Activated naive CD4-positive, alpha-beta T cell treated with anti-CD3 and anti-CD28 coated beads, Interleukin-2, amount 50 U/mL, for 16 hours (primary cell): ENCODE measurements at places on chromosomes 11 and 22.

GRCh38 chr11:126344141-126345080 lies 11.1 kb upstream of the ST3GAL4 start:
- no peak for DNase-seq

DNA sequence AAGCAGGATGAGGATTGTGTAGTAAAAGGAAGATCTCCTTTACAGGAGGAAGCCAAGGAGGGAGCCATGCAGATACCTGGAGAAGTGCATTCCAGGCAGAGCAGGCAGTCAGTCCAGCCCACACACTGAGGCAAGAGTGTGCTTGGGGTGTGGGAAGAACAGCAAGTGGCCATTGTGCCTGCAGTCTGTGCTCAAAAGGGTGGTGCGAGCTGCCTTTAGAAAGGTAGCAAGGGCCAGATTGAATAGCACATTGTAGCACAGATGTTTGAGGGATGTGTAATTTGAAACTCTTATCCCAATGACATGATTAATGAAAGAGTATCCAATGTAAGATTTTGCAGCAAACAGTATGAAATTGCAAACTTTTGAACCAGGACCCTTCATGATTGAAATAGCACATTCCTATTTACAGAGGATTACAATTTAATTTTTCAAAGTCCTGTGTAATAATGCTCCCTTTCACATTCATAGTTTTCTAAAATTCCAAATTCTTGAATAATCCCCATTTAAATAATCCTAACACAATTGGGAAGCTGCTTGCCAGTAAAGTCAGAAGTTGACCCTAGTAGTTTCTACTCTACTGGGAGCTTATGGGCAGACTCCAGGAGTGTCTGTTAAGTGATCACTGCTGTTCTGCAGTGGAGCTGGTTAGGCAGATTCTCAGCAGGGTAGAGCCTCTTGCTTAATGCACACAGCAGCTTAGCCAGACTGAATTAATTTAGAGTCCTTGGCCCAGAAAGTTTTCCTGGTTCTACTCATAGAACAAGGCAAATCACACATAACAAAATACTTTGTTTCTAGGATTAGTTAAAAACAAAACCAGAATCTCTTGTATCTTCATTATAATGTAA lies 78.1 kb downstream of the CYB5R2 start:
- DNase-seq, result no peak

- no peak for DNase-seq
These were observed 103.5 kb downstream of the WNT11 start for GRCh38 chr11:76102802-76103201.

GRCh38 chr11:133924661-133925060 lies 32.1 kb downstream of the IGSF9B start:
- no peak for DNase-seq

GRCh38 chr11:117876341-117877119 lies at the start of gene FXYD6:
TSS of gene FXYD6 (minus strand) at chr11:117876658. CDS start at chr11:117842776, 33,882 bp downstream.
- no peak for DNase-seq

DNA sequence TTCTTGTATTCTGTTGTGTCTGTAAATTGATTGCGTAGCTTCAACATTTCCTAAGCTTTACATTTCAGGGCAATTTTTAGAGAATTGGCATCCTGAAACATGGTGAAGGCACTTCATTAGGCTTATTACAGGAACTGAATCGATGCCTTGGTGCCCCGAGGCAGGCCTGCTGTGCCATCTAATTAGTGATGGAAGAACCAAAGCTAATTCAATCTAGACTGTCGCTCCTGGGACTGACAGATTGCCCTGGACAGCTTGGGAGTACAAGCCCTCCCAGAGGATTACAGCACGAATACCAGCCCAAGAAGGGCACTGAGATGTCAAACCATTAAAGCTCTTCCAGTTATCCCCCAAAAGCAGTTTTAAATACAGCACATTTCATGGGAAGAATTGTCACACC lies 243.2 kb upstream of the ZC3H12C start:
- no peak for DNase-seq

DNA sequence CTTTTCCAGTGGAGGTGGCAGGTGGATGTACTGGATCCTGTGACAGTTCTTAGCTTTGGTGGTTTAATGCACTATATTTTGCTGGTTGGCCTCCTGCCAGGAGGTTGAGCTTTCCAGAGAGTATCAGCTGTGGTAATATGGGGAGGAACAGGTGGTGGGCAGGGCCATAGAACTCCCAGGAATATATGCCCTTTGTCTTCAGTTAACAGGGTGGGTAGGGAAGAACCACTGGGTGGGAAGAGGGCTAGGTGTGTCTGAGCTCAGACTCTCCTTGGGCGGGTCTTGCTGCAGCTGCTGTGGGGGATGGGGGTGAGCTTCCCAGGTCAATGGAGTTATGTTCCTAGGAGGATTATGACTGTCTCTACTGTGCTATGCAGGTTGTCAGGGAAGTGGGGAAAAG lies 203.8 kb downstream of the DLG2 start:
- DNase-seq, result no peak

DNA sequence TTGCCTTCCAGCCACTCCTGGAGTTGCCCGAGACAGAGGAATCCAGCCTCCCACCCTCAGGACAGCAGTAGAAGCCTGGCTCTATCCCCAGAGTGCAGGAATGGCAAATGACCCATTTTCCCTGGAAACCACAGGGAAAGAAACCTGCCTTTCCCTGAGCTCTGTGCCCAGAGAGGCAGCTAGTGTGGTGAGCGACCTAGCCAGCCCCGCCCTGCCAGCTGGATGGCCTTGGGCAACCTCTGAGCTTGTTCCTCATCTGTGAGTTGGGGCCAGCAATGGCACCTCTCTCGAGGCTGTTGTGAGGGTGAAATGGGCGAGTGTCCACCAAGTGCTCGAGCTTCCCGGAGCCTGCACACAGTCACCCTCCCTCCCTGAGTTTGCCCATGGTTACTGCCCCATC lies 3.7 kb downstream of the OMP start:
- no peak for DNase-seq
